ENCODE measurements at places on chromosomes 7 and 10.

GRCh38 chr7:106012184-106012583 is 49.1 kb downstream of the CDHR3 start:
- no peak for DNase-seq

DNA sequence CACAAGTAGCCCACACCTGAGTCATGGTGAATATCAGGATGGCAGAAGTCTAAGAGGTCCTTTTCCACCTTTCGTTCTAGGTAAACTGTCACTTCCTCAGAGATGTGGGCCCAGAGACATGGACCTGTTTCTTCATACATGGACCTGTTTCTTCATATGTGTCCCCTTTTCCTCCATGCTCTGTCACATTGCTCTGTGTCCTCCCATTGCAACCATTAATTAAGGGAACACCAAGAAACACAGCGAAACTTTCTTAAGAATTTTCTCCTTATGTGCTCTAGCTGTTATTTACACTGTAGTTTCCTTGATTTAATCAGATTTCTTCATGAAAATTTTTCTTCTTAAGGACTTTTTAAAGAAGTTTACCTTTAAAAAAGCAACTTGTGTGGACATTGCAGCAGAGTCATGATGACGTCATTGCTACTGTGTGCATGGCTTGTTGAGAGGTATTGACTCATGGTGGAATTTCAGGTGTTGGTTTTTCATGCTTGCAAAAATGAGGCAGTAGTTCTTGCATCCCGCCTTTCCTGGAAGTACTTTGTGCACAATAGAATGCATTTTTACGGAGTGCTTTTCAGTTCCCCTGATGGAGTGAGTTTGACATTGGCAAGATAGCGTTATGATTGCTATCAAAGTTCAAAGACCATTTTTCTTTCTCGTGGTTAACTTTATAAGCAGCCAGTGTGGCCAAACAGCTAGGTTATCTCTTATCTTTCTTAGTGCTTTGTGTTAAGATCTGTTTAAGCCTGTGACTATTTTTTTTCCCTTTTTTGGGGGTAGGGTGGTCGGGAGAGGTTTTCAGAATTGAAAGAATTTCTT is 37.7 kb downstream of the CFAP58 start:
- peak; percentile 66 for DNase-seq

- no peak for DNase-seq
Measured at GRCh38 chr7:82331234-82331633, 112.3 kb downstream of the CACNA2D1 start.

GRCh38 chr10:92753865-92754264 is 64.1 kb downstream of the HHEX start:
- peak; percentile 48 for DNase-seq

GRCh38 chr10:92068900-92069299 is 145.3 kb downstream of the BTAF1 start:
- no peak for DNase-seq

- DNase-seq: no peak
Measured at GRCh38 chr7:147308539-147308938, 1191.9 kb downstream of the CNTNAP2 start.

- no peak for DNase-seq
Measured at GRCh38 chr7:95471071-95471470, 14.7 kb upstream of the ASB4 start.

DNA sequence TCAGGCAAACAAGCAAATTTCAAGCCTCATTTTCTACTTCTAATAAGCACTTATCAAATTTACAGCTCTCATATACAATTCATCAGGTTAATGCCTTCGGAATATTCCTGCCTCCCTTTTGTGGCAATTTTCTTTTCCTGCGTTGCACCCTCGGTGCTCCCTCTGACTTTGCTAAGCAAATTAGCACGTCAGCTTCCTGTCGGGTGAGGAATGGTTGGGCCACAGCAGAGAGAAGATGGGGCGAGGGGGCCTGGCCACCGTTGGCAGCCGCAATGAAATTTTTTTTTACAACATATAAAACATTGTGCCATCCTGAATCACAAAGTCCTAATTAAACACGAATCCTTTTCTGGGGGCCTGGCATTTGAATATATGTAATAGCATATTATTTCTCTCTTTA is 28.1 kb downstream of the ELFN1 start:
- no peak for DNase-seq

DNA sequence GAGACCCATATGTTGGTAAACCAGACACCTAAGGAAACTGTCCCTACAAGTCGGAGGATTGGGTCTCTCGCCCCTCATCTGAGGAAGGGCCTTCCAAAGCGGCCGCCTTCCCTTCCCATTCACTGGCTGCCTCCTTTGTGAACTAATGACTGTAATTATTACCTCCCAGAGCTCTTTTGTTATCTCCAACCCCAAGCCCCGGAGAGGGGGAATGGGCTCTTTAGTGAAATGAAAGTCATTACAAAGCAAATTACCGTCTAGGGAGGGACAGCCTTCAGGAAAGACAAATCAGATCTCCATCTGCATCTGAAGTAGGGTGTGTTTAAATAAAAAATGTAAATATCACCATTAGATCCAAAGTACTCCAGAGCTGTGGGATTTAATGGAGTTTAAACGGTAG is 2.6 kb upstream of the GAD2 start:
- DNase-seq: no peak

GRCh38 chr10:110597476-110597875 is 30.0 kb downstream of the SMC3 start:
- DNase-seq: no peak

- no peak for DNase-seq
Measured at GRCh38 chr7:30436046-30436445, 42.5 kb downstream of the NOD1 start.

DNA sequence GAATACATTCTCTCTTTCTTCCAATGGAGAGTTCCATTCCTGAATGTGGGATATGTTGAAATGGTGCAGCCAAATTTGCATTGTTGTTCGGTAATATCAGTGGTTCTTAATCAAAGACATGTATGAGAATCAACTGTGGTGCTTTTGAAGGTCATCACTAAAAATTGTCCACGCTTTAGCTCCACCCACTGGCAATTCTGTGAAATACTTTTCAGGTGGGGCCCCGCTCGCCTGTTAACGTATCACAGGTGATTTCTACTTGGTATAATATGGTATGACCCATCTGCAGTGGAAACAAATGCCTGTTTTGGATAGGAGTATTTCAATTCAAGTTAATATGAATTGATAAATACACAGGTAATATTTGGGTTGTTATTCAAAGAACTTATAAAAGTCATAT is 178.4 kb downstream of the NSUN6 start:
- DNase-seq: no peak

- DNase-seq: no peak
Measured at GRCh38 chr7:150453181-150453580, 2.8 kb downstream of the GIMAP8 start.

GRCh38 chr10:124221356-124222317 is 128.2 kb upstream of the CHST15 start:
- DNase-seq: no peak

- peak; percentile 37 for DNase-seq
Measured at GRCh38 chr10:26357203-26357602, 80.9 kb upstream of the APBB1IP start.

DNA sequence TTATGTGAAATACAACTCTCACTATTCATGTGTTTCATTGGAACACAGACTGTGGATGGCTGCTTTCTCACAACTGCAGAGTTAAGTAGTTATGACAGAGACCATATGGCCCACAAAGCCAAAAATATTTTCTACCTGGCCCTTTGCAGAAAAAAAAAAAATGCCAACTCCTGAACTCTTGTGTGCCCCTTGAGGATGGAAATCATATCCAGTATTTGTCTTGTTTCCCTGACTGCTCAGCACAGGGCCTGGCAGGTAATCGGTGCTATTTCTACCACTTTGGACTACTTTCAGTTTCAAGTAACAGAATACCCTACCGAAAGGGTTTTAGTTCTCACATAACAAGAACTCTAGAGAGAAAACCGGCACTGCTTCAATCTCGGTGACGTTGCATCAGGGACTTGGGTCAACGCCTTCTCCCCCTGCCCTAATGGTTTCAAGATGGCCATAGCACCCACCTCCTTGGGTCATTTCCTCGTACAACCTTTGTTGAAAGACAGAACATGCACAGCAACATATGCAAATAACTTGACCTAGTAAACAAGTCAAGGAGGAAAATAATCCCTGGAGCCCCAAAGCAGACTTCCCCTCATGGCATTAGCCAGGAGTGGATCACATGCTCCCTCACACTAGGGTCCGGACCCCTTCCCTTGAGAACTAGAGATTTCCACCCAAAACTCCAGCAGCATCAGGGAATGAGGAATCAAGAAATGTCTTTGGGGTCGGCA is 11.8 kb upstream of the GPNMB start:
- DNase-seq: no peak

DNA sequence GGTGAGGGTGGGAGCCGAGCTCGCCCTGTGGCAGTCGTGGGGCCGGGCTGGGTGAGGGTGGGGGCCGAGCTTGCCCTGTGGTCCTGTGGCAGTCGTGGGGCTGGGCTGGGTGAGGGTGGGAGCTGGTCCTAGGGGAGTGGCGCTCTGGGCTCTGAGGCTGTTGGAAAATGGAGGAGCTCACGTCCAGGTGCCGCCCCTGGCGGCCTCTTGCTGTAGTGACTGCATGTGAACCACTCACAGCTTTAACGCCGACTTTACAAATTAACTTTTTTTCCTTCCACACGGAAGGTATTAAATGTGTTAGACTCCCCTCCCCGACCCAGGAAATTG is 312.6 kb downstream of the WDR37 start:
- no peak for DNase-seq

DNA sequence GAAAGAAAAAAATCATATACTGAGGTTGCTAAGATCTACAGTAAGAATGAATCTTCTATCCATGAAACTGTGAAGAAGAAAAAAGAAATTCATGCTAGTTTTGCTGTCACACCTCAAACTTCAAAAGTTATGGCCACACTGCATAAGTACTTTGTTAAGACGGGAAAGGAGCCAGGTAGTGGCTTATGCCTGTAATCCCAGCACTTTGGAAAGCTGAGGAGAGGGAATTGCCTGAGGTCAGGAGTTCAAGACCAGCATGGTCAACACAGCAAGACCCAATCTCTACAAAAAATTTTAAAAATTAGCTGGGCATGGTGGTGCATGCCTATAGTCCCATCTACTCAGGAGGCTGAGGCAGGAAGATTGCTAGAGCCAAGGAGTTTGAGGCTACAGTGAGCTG is 22.1 kb downstream of the CCDC186 start:
- DNase-seq: peak; percentile 87

GRCh38 chr7:48806731-48807130 is 117.6 kb upstream of the CDC14C start:
- DNase-seq: no peak

DNA sequence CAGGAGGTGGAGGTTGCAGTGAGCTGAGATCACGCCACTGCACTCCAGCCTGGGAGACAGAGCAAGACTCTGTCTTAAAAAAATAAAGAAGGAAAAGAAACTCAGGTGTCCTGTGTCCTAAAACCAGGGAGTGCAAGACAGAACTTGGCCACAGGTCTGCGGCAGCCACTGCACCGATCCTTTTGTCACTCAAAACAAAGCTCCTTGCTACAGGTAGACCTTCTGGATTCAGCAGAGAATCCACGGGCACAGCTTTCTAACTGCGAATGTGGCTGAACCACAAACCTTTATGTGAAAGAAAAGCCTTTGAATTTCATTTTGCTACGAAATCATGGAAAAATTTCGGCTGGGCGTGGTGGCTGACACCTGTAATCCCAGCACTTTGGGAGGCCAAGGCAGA is 634.9 kb downstream of the CALN1 start:
- no peak for DNase-seq

GRCh38 chr7:38316733-38317360 is 43.4 kb upstream of the TARP start:
- DNase-seq: peak; percentile 70

- DNase-seq: peak; percentile 70
Measured at GRCh38 chr10:9305018-9305655, 1250.6 kb downstream of the GATA3 start.

DNA sequence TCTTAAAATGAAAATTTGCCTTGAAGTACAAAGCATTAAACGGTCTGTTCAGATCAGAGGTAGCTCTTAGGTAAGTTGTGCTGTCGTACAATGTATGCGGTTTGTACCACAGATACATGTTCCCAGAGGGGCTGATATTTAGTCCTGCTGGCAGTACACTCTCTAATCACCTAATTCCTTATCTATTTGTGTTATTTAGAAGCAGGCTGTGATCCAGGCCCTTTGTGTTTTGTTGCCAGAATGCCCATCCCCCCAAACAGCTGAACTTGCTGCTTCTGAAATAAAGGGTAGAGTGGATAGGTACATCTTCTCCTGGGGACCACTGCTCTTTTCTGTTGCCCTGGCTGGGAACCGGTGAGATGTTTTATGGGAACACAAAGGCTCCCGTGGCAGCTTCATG is 84.5 kb downstream of the SND1 start:
- DNase-seq: no peak

GRCh38 chr7:38594949-38595348 is 36.2 kb downstream of the AMPH start:
- DNase-seq: no peak

DNA sequence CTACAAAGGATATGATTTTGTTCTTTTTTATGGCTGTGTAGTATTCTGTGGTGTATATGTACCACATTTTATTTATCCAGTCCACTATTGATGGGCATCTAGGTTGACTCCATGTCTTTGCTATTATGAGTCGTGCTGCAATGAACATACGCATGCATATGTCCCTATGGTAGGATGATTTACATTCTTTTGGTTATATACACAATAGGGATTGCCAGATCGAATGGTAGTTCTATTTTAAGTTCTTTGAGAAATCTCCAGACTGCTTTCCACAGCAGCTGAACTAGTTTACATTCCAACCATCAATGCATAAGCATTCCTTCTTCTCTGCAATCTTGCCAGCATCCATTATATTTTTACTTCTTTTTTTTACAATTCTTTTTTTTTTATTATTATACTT is 35.6 kb upstream of the FAM13C start:
- DNase-seq: no peak

GRCh38 chr10:129193148-129193547 is 273.9 kb upstream of the MGMT start:
- peak; percentile 3 for DNase-seq

DNA sequence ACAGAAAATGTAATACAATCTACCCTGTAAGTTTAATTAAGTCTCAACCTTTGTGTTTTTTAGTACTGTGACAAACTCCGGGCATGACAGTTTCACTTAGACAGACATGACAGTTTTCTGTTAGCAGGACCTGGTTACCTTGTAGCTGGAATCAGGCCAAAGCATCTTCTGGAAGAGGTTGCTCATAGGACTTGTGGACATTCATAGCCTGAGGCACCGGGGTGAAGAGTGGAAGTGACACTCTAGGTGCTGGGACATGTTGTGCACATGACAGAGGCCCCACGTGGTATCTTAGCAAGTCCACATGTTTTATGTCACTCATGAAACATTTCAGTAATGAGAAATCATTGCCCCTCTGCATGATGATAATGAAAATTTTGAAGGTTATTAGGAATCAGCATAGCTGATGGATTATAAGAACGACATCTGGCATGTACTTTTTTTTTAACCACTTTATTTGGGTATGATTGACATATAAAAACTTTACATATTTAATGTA is 441.4 kb downstream of the CNTNAP2 start:
- no peak for DNase-seq

- DNase-seq: no peak
Measured at GRCh38 chr7:96034940-96035727, 262.8 kb downstream of the DYNC1I1 start.

- DNase-seq: no peak
Measured at GRCh38 chr10:132064082-132064755, 1.5 kb upstream of the JAKMIP3 start.
